D341Med (cell line): ENCODE measurements at places on chromosomes 4 and X.
A peak's percentile ranks its signal among the peaks of the same experiment; 100 is the strongest.

DNA sequence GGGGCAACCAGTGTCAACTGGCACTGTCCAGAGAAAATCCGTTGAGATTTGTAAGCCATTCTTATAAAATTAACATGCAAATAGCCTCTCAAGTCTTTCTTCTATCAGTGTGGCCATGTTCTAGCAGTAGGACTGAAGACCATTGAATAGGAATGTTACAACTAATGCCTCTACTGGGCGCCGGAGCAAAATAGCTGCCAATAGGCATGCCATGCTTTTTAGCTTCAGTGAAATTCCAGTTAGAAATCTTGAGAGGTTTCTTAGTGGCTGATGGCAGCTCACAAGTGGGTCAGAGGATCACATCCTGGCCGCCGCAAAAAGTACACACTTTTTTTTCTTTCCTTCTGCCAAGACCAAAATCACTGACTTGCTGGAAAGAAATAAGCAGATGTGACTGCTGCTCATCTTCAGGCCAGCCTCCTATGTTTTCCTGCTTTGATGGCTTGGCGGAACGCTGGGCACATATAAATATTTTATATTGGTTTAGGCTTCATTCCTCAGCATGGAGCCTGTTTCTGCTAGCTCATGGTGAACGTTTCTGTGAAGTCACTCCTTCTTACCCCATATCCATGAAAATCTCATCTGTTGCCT is 293.1 kb downstream of the TENM3 start:
- DNase-seq = no peak

GRCh38 chr4:85968945-85969819 is 390.7 kb downstream of the MAPK10 start:
- peak; percentile 49 for DNase-seq

- peak; percentile 72 for DNase-seq
Observed at GRCh38 chrX:134542485-134542884, 82.5 kb downstream of the HPRT1 start.

DNA sequence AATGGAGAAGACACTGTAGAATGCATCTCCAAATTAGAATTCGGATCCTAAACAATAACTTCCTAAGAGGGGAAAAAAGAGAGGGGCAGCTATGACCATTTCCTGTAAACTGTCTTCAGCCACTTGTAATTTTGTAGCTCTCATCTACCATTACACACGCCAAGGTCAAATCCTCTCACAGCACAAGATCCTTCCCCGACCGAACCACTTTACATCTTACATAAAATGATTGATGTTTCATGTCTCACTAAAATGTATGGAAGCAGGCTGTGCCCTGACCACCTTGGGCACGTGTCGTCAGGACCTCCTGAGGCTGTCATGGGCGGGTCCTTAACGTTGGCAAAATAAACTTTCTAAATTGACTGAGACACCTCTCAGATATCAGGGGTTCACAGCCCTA is 24.1 kb upstream of the PBDC1 start:
- no peak for DNase-seq

DNA sequence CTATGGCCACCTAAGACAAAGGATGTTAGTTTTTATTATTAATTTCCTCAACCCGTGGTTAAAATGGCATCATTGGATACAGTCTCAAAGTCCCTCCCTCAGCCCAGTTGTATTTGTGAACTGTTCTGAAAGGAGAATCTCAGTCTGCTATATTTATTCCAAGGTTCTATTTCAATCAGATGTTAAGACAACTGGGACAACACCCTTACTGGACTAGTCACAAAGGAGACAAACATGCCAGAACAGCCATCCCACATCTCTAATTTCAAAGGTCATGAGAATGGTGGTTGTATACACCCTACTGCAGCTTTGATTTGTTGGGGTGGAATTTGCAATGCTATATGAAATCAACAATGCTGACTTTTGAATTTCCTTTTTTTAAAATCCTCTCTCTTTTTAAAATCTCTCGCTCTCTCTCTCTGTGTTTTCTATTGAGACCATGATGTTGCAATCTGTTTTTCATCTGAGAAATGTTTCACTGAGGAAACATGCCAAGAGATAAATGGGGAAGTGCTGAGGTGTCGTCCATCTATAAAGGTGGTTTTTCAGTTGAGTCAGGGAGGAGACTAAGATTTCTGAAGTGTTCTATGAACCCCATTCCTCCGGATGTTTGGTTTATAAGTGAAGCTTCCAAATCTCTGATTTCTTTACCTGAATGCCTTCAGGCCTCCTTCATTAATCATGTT is 201.5 kb upstream of the GATB start:
- no peak for DNase-seq

DNA sequence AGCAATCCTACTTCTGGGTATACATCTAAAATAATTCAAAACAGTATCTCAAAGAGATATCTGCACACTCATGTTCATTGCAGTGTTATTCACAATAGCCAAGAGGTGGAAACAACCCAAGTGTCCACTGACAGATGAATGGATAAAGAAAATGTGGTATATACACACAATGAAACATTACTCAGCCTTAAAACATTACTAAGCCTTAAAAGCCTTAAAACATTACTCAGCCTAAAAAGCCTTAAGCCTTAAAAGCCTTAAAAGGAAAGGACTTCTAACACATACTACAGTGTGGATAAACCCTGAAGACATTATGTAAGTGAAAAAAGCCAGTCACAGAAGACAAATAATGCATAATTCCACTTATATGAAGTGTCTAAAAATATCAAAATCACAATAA is 40.3 kb upstream of the TFDP3 start:
- no peak for DNase-seq

GRCh38 chr4:124459941-124460310 is 252.6 kb downstream of the ANKRD50 start:
- DNase-seq = no peak

DNA sequence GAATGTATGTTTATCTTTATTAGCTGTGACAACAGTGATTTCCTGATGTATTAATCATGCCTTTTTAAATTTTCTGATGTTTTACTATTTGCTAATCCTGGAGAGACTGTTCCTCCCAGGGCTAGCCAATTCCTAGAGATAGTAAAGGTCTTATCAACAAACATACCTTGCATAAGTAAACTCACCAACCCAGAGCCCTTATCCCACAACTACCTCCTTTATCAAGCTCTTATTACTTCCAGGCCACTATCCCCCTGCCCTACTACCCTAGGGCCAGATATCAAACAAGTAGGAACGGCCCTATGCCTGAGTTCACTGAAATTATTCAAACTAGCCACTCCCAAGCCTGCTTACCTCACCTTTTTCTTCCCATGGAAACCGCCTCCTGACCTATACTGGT is 58.2 kb upstream of the NPNT start:
- DNase-seq = no peak

GRCh38 chr4:168197926-168198325 is 105.6 kb downstream of the ANXA10 start:
- DNase-seq = no peak

DNA sequence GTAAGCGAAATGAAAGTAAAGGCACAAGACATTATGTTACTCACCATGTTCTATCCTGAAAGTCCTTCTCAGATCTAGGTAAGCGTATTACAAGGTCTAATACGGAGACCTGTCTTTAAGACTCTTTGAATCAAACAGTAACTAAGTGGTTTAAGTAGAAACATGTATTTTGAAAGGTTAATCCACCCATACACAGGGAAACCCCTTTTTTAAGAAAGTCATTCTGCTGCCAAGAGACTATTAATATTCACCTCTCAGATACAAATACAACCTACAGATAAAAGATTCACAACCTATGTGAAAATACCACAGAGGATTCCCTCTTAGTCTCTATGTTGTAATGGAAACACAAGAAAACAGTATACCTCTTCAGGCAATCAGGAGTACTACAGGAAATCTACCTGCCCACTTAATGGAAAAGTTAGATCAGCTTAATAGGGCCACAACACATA is 63.2 kb upstream of the TNIP3 start:
- DNase-seq = no peak

GRCh38 chrX:118360429-118361125 is 14.7 kb downstream of the WDR44 start:
- DNase-seq = no peak

GRCh38 chr4:89860971-89861370 is 24.0 kb upstream of the SNCA start:
- DNase-seq = no peak

DNA sequence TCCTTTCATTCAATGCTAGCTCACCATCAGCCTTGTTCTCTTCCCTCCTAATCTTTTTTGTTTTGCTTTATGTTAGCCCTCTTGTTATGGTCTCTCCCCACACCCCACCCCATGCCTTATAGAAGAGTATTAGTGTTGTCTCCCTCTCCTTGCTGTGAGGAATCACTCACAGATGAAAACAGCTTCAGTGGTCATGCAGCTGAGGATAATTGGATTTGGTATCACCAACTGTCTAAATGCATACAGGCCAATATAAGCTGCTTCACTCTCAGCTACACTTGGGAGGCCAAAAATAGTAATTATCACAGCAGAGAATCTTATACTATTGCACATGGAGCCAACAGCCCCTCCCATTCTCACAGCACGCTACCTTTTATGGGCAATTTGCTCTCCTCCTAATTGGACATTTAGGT is 494.6 kb upstream of the FAM241A start:
- DNase-seq = no peak

GRCh38 chr4:119103263-119103662 is 32.4 kb upstream of the MYOZ2 start:
- DNase-seq = no peak
